Stimulated activated CD8-positive, alpha-beta memory T cell treated with anti-CD3 and anti-CD28 coated beads, Interleukin-15, amount 100 ng/mL, for 48 hours (primary cell): ENCODE measurements at places on chromosomes 7 and 10.

- DNase-seq: no peak
Observed at GRCh38 chr10:117477211-117477947, 65.2 kb upstream of the EMX2 start.

DNA sequence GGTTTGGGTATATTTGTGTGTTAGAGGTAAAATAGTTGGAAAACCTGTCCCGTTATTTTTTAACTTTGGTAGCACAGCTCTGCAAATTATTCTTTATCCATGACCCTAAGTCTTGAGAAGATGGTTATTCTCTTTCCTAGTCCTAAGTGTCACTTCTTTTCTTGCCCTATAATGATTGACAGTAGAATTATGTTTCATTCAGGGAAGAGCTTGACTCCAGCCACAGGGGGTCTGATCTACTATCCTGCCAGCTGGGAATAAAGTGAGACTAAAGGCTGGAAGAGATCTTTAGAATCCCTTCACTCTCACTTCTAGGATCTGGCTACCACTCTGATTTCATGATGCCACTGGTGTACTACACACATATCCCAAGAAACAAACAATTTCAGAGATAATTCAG is 90.4 kb downstream of the PHTF2 start:
- no peak for DNase-seq

DNA sequence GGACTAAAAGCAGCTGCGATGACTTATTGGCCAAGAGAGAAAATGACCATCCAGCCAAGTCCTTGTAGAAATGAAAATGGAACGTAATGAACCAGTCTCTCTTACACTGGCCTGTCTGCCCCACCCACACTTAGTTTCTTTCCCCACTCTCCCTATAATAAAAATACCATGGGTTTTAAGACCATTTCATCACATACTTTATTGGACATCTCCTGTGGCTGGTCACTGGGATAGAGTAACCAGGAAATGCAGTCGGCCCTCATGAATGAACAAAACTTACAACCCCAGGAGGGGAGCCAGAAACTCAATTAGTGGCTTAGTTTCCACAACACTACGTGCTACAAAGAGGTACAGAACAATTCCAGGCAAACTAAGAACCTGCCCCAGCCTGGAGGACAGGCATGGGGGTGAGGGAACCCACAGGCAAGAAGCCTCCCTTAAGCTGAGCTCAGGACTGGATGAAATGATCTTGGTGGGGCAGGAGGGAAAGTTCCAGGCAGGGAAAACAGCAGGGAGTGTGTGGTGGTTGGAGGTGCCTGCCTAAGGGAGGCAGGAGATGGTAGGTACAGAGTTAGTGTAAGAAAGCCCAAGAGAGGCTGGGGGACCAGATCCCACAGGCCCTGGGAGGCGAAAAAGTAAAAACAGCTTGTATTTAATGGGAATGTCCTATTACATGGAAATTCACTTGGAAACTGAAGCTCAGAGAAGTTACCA is 29.6 kb downstream of the MKI67 start:
- no peak for DNase-seq

DNA sequence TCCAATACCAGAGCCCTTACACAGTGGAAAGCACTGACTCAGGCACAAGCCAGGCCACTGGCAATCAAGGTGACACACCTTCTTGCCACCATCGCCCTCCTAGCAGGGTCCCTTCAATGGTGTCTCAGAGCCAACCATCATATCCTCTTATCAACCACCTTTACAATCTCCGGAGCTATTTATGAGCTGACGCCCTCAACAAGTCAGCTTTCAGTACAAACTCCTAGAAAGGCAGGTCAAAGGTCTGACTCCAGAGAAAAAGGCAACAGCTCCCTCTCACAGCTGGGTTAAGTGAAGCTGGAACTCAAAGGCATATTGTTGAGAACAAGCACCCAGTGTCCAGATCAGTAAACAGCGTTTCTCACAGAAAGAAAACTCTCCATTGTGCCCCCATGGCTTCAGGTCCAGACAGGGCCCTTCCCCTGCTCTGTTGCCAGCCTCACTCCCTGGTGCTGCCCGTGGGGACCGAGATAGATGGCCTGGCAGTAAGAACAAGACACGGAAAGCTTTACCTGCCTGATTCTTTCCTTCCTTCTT is 2.4 kb downstream of the ZNF3 start:
- no peak for DNase-seq

- no peak for DNase-seq
Observed at GRCh38 chr7:158740013-158740656, 35.5 kb upstream of the NCAPG2 start.

- DNase-seq: no peak
Observed at GRCh38 chr10:20993389-20993788, 96.3 kb upstream of the NEBL start.

GRCh38 chr7:7562736-7563135 is 3.9 kb upstream of the MIOS start:
- DNase-seq: no peak

- no peak for DNase-seq
Observed at GRCh38 chr10:19194866-19195265, 146.3 kb downstream of the MALRD1 start.
